ENCODE measurements at places on chromosomes 3 and 15. TPM values are rescaled to one million over a fixed set of nuclear protein-coding genes. Genes with fewer than 3 reads are reported as not detected.

- no peak for DNase-seq
Observed at GRCh38 chr3:62154457-62155148, 218.7 kb downstream of the FEZF2 start.

- no peak for DNase-seq
Observed at GRCh38 chr15:41840673-41841072, 2.0 kb downstream of the PLA2G4B start.

- peak; percentile 83 for DNase-seq
Observed at GRCh38 chr15:101501703-101502373, 12.3 kb upstream of the PCSK6 start.

DNA sequence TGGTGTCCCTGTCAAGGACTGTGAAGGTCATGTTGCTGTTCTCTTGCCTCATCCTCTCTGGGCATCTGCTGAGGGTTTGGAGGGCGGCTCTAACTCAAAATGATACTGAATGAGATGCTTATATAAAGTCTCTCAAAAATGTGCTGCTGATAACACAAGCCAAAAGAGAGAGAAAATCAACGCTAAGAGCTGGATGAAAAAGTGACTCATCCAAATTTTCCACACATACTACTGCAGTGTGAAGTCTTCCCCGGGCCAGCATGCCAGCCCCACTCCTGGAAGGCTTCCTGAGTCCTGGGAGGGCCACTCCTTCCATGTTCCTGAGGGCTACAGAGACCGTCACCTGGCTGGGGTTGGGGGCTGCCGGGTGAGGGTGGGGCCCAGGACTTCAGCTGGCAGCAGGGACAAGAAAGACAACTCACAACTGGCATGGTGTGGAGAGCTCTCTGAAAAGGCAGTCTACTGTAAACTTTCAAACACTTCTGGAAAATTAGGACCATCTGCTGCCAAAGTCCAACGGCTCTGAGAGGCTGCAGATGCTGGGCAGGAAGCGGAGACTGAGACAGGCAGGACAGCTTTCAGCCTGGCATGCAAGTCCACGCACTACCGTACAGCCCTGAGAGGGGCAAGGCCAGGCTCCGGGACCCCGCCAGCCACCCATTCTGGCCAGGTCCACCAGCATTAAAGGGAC lies 200.3 kb downstream of the ADAMTS17 start:
- DNase-seq: no peak

GRCh38 chr3:162250782-162251181 lies 754.2 kb downstream of the OTOL1 start:
- DNase-seq: no peak

DNA sequence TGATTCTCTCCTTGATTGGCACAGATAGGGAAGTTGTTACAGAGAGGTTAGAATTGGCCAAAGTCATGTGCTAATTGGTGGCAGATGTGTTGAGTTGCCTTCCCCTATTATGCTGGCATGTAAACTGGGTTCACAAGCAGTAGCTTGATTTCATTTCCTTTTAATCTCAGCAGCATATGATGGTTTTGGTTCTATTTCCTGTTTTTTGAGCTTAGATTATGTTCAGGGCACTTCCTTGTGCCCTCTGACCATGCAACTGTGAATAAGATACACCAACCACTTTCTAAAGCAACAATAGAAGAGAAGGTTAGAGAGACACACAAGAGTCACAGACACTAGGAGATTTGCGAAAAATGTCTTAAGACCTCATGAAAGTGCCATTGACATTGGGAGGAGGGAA lies 16.5 kb downstream of the HPS3 start:
- DNase-seq: no peak

DNA sequence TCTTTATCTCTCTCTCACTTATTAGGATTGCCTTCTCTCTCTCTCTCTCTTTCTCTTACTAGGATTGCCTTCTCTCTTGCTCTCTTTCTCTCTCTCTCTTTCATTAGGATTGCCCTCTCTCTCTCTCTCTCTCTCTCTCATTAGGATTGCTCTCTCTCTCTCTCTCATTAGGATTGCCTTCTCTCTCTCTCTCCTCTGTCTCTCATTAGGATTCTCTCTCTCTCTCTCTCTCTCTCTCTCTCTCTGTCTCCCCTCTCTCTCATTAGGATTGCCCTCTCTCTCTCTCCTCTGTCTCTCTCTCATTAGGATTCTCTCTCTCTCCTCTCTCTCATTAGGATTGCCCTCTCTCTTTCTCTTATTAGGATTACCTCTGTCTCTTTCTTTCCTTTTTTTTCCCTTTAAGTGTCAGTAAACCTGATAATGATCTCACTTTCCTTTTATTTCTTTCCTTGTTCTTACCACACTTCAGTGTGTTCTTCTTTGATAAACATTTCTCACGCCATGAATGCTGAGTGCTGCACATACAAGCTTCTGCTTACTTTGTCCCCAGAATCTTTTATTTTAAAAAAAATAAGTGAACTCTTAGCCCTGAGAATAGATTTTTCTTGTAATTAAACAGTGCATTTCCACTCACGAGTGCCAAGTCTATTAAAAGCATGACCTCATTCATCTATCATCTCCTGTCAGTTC lies 243.4 kb upstream of the TBC1D5 start:
- DNase-seq: no peak

- no peak for DNase-seq
Observed at GRCh38 chr3:184846496-184846895, 34.5 kb downstream of the VPS8 start.

DNA sequence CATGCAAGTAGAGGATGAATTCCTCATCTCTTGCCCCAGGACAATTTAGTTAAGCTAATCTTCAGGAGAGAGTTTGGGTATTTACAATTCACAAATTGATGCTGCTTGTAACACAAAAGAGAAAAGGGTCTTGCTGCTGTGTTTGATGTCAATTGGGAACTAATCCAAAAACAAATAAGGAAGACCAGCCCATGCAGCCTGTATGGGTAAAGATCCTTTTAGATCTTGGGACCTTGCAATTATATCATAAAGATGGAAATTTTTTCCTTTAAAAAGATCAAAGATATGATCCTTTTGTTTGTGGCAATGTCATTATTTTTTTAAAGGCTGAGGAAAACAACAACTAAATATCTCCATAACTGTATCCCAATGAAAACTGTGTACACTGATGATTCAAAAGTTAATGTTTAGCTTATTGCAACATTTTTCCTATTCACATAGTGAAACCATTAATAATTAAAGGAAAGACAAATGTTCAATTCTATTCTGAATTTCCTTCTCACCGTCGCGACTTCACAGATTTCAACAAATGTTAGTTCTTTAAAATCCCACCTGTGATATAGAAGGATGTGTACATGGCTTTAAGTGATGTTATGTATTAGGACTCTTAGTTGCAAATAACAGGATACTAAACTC lies 40.2 kb downstream of the TMEM212 start:
- DNase-seq: no peak

- peak; percentile 25 for DNase-seq
Observed at GRCh38 chr3:43025423-43025822, 46.3 kb downstream of the GASK1A start.

DNA sequence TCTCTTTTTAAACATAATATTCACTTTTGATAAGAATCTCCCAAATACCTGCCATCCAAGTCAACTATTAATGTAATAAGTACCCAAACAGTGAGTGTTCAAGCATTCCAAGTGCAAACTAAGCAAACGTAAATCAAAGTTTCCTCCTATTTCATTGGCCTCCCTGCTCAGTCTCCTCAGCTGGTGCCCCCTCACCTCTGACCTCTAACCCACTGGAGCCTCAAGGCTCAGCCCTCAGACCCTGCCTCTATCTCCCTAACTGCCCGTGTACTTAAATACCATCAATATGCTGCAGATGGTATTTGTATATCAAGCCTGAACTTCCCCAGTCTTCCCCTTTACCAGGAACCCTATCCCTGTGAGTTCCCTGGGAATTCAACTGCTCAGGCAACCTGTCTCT lies 31.8 kb downstream of the CHSY1 start:
- DNase-seq: no peak

GRCh38 chr3:126166009-126166408 lies 14.4 kb downstream of the ALDH1L1 start:
- DNase-seq: no peak

- DNase-seq: no peak
Observed at GRCh38 chr15:80934761-80935221, 54.8 kb downstream of the MESD start.

DNA sequence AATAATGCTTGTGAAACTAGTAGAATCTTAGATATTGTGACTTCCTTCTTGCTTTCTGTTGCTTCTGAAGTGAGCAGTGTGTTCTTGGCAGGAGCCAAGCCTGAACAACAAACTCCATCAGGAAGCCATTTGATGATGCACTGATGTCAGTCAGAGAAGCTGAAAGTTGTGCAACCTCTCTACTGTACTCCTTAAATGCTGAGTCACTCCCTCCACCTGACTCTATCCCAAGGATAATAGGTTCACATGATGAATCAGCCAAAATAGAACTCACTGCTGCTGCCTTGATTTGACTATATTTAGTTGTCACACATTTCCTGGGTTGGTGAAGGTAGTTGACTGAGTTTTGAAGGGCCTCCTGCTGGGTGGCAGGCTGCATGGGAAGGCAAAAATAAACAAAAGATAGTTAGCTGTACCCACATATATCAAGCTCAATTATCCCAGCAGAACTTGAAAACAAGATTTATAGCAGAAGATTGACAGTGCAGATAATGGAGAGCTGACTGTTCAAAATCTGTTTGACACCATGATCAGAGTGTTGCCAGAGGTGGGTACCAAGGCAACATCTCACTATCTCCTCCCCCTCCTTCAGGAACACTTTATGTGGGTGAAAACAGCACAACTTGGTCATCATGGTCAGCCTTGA lies 328.4 kb upstream of the DPH6 start:
- no peak for DNase-seq

DOCK3 gene
- 0.24 TPM for total RNA-seq

SH2D7 gene
- total RNA-seq: not detected

CLASP2 gene
- total RNA-seq: 42.6 TPM

SPTBN5 gene
- total RNA-seq: 3.0 TPM

FBXO40 gene
- not detected for total RNA-seq

SLCO2A1 gene
- 10.7 TPM for total RNA-seq

CX3CR1 gene
- not detected for total RNA-seq

SLC28A1 gene
- total RNA-seq: not detected

CAND2 gene
- 9.6 TPM for total RNA-seq

THAP10 gene
- 1.7 TPM for total RNA-seq

FOXL2 gene
- total RNA-seq: 0.24 TPM

PPP1R14D gene
- not detected for total RNA-seq
